Heart left ventricle (tissue), 16 donors: ENCODE measurements at places on chromosomes 2 and 18. TPM values are rescaled to one million over a fixed set of nuclear protein-coding genes. Genes with fewer than 3 reads are reported as not detected.

Gene EVA1A
- total RNA-seq: 2.1 TPM

Gene SLC4A5
- 4.1 TPM for total RNA-seq

- DNase-seq: peak; percentile 25
Measured at GRCh38 chr2:215436705-215437565, 1.1 kb upstream of the FN1 start.

- DNase-seq: no peak
Measured at GRCh38 chr2:215363039-215363438, 51.2 kb downstream of the ATIC start.
